ENCODE measurements at places on chromosomes 5 and 9.

- no peak for DNase-seq
- no peak overlapping the region for H3K27ac ChIP-seq
- H3K4me1 ChIP-seq: no peaks in the 10 kb centered on the region
- H3K27me3 ChIP-seq: no peaks in the 10 kb centered on the region
Observed at GRCh38 chr9:37959976-37960375, 56.0 kb upstream of the SLC25A51 start.

- H3K4me3 ChIP-seq: no peak overlapping the region
- H3K27ac ChIP-seq: no peak overlapping the region
- H3K4me1 ChIP-seq: no peaks in the 10 kb centered on the region
- H3K27me3 ChIP-seq: no peaks in the 10 kb centered on the region
- H3K36me3 ChIP-seq: no peaks in the 10 kb centered on the region
Observed at GRCh38 chr9:75847085-75847484, 43.4 kb upstream of the PCSK5 start.

GRCh38 chr5:127830157-127830556 is 127.0 kb downstream of the CCDC192 start:
- H3K4me1 ChIP-seq: no peaks in the 10 kb centered on the region
- DNase-seq: no peak
- H3K36me3 ChIP-seq: no peaks in the 10 kb centered on the region
- H3K27ac ChIP-seq: no peak overlapping the region
- no peak overlapping the region for H3K4me3 ChIP-seq

- H3K27me3 ChIP-seq: no peaks in the 10 kb centered on the region
- peak; percentile 9 for DNase-seq
- peaks cover 27% of the 10 kb centered on the region for H3K4me1 ChIP-seq
- peak overlapping the region; percentile 95 for H3K4me3 ChIP-seq
- peak overlapping the region; percentile 89 for H3K27ac ChIP-seq
Observed at GRCh38 chr5:80255431-80255810, 427 bp downstream of the SERINC5 start.

DNA sequence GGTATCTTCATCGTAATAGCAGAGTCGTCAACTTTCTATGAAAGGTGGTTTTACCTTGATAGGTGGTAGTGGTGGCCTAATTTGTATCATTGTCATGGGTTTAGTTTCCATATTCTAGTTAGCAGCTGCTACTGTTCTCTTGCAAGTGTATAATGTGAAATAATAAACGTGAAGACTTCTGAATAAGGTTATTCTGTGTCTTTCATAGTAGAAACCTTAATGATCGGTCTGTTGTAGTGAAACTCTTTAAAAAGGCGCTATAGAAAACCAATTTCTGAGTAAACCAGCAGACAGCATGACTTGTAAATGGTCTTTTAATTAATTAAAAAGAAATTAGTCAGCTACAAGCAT is 1.6 kb downstream of the SET start:
- DNase-seq: no peak
- peak overlapping the region; percentile 94 for H3K27ac ChIP-seq

GRCh38 chr5:11322133-11322532 is 561.1 kb upstream of the DAP start:
- no peak overlapping the region for H3K4me3 ChIP-seq
- peaks cover 2% of the 10 kb centered on the region for H3K27me3 ChIP-seq
- H3K36me3 ChIP-seq: no peaks in the 10 kb centered on the region
- H3K27ac ChIP-seq: no peak overlapping the region

DNA sequence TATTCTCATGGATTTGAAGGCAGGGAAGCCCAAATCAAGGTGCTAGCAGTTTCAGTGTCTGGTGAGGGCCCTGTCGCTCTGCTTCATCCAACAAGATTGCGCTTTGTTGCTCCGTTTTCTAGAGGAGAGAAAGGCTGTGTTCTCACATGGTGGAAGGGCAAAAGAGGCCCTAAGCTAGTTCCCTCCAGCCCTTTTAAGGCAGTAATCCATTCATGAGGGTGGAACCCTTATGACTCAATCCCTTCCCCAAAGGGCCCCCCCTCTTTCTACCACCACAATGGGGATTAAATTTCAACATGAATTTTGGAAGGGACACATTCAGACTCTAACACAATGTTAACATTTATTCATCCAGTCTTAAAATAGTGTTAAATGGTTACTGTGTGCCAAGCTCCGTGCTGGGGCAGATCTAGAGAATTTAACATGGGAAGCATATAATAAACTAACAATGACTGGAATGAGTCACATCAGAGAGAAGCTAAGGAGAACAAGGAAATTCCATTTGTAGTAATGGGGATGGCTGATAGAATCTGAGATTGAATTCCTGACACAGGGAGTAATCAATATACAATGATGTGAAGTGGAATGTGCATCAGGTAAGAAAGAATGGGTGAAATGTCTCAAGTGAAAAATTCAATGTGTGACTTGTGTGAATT is 382.8 kb upstream of the ZNF608 start:
- H3K27ac ChIP-seq: no peak overlapping the region
- H3K27me3 ChIP-seq: no peaks in the 10 kb centered on the region
- no peak overlapping the region for H3K4me3 ChIP-seq
- no peaks in the 10 kb centered on the region for H3K4me1 ChIP-seq
- H3K36me3 ChIP-seq: no peaks in the 10 kb centered on the region

DNA sequence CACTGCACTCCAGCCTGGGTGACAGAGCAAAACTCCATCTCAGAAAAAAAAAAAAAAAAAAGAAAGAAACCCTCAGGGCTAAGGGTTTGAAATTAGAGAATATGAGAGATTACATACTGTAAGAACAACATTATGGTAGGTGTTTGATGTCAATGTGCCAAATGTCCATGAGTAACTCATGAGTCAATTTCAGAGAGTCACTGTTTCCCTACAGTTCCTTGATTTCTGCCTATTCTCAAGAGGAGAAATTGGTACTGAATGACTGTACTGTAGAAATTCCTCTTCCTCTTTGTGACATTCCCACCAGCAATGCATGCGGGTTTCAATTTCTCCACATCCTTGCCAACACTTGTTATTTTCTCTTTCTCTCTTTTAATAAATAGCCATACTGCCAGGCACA is 35.2 kb downstream of the MARVELD2 start:
- H3K27ac ChIP-seq: no peak overlapping the region
- H3K27me3 ChIP-seq: peaks cover 2% of the 10 kb centered on the region
- H3K36me3 ChIP-seq: no peaks in the 10 kb centered on the region
- no peak overlapping the region for H3K4me3 ChIP-seq

DNA sequence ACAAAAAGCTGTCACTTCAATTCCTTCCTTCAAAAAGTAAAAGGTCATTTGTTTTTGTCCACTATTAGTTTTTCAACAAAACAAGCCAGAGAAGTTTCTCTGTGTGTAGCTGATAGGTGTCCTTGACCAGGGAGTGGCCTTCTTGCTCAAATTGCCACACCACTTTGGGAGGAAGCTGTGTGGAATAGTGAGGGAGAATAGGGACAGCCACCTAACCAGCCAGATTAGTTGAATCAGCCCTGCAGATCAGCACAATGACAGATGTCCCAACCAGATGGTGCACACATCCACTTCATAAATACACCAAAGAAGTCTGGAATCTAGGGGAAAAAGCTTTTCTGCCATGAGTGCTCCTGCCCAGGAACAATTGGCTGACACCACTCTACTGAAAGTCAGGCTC is 37.2 kb downstream of the NREP start:
- peaks cover 8% of the 10 kb centered on the region for H3K27me3 ChIP-seq
- H3K36me3 ChIP-seq: no peaks in the 10 kb centered on the region
- no peak overlapping the region for H3K4me3 ChIP-seq
- no peak for DNase-seq
- H3K4me1 ChIP-seq: no peaks in the 10 kb centered on the region
- no peak overlapping the region for H3K27ac ChIP-seq

DNA sequence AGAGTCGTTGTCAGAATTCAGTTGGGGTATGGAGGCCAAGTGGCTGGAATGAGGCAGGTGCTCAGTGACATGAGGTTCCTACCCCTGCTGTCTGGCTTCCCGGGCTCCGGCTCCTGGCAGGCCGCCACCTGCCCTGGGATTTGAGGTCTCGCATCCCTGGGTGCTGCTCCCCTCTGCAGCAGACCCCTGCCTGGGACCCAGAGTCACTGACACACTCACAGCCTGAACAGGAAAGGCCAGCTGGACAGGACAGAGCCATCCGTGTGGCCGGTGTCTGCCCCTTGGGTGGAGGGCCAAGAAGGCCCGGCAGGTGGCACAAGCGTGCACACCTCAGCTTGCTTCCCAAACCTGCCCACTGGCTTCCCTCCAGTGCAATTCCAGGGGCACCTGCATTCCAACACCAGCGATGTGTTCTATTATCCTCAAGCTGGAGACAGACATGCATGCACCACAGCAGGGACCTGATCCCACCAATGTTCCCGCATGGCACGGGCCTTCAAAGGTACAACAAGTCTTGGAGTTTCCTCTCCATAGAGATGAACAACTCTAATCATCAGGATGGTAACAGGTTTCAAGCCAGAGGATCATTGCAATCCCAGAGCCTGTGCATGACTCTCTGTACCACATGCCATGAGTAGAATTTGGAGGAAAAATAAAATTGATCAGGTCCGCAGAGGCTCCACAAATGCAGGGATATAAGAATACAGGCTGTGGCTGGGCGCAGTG is 45.6 kb upstream of the RNF130 start:
- H3K36me3 ChIP-seq: no peaks in the 10 kb centered on the region
- H3K27me3 ChIP-seq: peaks cover 8% of the 10 kb centered on the region
- H3K4me3 ChIP-seq: no peak overlapping the region
- peaks cover 2% of the 10 kb centered on the region for H3K4me1 ChIP-seq
- no peak overlapping the region for H3K27ac ChIP-seq

DNA sequence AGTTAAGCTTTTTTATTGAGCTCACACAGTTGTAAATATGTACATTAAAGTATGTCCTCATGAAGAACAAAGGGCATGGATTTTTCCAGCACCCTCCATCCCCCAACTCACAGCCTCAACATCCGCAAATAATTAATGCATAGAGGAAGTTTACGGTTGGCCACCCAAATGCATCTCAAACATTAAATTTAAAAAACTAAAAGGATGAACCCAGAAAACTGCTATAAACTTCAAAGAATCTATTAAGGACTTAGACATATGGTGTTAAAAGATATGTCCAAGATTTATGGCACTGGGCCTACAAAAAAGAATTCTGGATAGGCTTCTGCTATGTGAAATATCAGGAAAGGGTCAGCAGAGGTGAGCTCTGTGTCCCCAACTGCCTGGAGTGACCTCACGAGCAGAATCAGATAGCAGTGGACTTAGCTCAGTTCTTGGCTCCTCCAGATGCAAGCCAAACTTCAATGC is 54.0 kb upstream of the TNC start:
- H3K4me1 ChIP-seq: no peaks in the 10 kb centered on the region
- H3K4me3 ChIP-seq: no peak overlapping the region
- H3K36me3 ChIP-seq: no peaks in the 10 kb centered on the region

GRCh38 chr5:75279321-75279720 is 42.6 kb upstream of the ANKRD31 start:
- H3K4me3 ChIP-seq: no peak overlapping the region
- H3K36me3 ChIP-seq: no peaks in the 10 kb centered on the region
- no peaks in the 10 kb centered on the region for H3K4me1 ChIP-seq
- no peak overlapping the region for H3K27ac ChIP-seq
- H3K27me3 ChIP-seq: no peaks in the 10 kb centered on the region
- no peak for DNase-seq

DNA sequence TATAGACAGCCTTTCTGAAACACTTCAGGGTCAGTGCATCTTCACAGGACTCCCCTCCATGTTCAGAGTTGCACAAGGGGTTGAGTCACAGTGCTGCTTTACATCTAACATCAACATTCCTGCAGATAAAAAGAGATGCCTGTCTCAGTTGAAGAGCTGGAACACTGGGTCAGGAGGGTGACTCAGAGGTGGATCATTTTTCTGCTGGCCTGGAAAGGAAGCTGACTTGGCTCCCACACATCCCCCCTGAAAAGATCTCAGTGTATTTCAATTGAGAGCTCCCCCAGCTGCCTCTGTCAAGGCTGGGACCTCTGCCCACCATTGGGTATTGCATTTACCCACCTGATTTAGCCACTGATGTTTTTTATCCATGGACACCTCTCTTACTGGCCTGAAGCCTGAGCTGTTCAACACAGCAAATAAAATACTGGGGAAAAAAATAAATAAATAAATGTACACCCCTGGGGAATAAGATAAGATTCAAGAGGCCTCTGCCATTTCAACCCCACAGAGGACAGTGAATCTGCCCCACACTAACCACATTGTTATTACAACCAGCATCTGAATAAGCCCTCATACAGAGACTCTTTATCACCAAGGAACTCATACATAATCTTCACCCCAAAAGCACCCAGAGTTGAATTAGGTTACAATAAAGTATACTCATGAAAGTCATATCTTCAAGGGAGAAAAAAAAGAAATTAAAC is 716.4 kb downstream of the SEMA5A start:
- H3K4me3 ChIP-seq: no peak overlapping the region
- no peaks in the 10 kb centered on the region for H3K36me3 ChIP-seq
- no peaks in the 10 kb centered on the region for H3K27me3 ChIP-seq
- H3K27ac ChIP-seq: no peak overlapping the region

GRCh38 chr5:148856424-148856823 is 30.0 kb downstream of the ADRB2 start:
- no peaks in the 10 kb centered on the region for H3K4me1 ChIP-seq
- no peaks in the 10 kb centered on the region for H3K27me3 ChIP-seq
- H3K36me3 ChIP-seq: peaks cover 14% of the 10 kb centered on the region
- no peak for DNase-seq

DNA sequence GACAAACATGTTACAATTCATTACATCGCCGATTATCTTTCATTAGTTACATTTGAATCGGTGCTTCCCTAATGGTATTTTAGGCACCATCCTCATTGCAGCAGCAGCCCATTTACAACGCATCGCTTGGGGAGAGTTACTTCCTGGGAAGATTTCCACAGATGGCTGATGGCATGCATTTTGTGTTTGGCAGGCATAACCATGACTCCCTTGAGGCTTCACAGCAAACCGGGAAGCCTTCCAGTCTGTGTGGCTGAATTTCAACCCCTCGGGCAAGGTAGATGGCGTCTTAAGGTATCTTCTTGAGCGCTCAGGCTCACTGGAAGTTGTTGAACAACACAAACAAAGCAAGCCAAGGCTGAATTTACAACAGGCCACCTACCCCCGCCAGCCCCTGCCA is 1.6 kb upstream of the DNAH5 start:
- H3K36me3 ChIP-seq: no peaks in the 10 kb centered on the region
- H3K27me3 ChIP-seq: peaks cover 4% of the 10 kb centered on the region
- no peak overlapping the region for H3K27ac ChIP-seq
- no peaks in the 10 kb centered on the region for H3K4me1 ChIP-seq

Measured in memory B cell (primary cell).